ENCODE measurements at places on chromosomes 4 and X. TPM values are rescaled to one million over a fixed set of nuclear protein-coding genes. Genes with fewer than 3 reads are reported as not detected.

- H3K4me1 ChIP-seq = no peaks in the 10 kb centered on the region
- DNase-seq = no peak
- H3K27me3 ChIP-seq = no peaks in the 10 kb centered on the region
Measured at GRCh38 chrX:101462892-101463291, 22.4 kb upstream of the ARMCX4 start.

- DNase-seq = no peak
- no peaks in the 10 kb centered on the region for H3K27me3 ChIP-seq
- H3K4me1 ChIP-seq = no peaks in the 10 kb centered on the region
- no peak overlapping the region for H3K27ac ChIP-seq
Measured at GRCh38 chr4:126144543-126145237, 829.9 kb downstream of the FAT4 start.

- H3K27me3 ChIP-seq = no peaks in the 10 kb centered on the region
- DNase-seq = no peak
- no peaks in the 10 kb centered on the region for H3K36me3 ChIP-seq
- H3K4me3 ChIP-seq = no peak overlapping the region
- H3K27ac ChIP-seq = no peak overlapping the region
- no peaks in the 10 kb centered on the region for H3K4me1 ChIP-seq
Measured at GRCh38 chrX:42117318-42117717, 194.0 kb upstream of the CASK start.

GRCh38 chr4:187908079-187908561 lies 87.5 kb upstream of the ZFP42 start:
- no peaks in the 10 kb centered on the region for H3K36me3 ChIP-seq
- H3K27me3 ChIP-seq = no peaks in the 10 kb centered on the region
- H3K4me1 ChIP-seq = no peaks in the 10 kb centered on the region
- H3K4me3 ChIP-seq = no peak overlapping the region
- no peak for DNase-seq
- H3K27ac ChIP-seq = no peak overlapping the region

GRCh38 chrX:9902656-9903055 lies 64.5 kb upstream of the CLDN34 start:
- no peaks in the 10 kb centered on the region for H3K36me3 ChIP-seq
- no peak overlapping the region for H3K27ac ChIP-seq
- no peaks in the 10 kb centered on the region for H3K27me3 ChIP-seq
- no peak overlapping the region for H3K4me3 ChIP-seq
- no peaks in the 10 kb centered on the region for H3K4me1 ChIP-seq

DNA sequence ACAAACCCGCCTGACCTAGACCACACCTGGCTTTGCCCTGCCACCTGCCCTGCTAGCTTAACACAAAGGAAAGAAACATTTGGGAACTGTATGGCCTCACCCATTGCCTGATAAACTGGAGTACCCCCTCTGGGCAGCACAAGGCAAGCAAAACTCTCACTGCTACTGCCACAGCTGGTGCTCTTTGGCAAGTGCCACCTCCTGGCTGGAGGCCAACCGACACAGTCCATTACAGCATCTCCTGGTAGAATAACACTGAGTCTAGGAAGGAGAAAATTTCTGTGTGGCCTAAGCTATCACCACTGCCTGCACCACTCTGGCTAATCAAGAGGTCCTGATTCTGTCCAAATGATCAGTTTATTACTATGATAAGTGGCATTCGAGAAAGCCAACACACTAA lies 18.9 kb upstream of the SPANXN3 start:
- no peaks in the 10 kb centered on the region for H3K27me3 ChIP-seq
- no peak overlapping the region for H3K4me3 ChIP-seq
- DNase-seq = no peak
- no peaks in the 10 kb centered on the region for H3K36me3 ChIP-seq
- no peak overlapping the region for H3K27ac ChIP-seq

DNA sequence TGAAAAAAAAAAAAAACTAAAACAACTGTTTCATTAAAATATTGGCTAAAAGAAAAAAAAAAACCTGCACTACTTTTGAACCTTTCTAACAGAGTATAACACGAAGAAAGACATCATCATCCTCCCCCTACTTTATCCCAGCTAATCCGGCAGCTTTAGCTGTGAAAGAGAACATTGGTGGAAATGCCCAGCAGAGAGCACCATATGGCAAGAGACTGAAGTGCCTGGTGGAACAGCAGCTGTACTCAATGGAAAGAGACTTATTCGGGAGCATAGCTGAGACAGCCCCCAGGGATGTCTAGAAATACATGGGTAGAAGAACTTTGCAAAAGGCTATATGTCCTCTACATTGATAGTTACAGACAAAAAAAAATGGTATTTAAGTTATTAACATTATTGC lies 30.3 kb downstream of the STPG2 start:
- no peak overlapping the region for H3K27ac ChIP-seq
- no peak for DNase-seq
- no peaks in the 10 kb centered on the region for H3K4me1 ChIP-seq
- no peaks in the 10 kb centered on the region for H3K27me3 ChIP-seq
- H3K36me3 ChIP-seq = no peaks in the 10 kb centered on the region

- H3K27ac ChIP-seq = no peak overlapping the region
- DNase-seq = no peak
- H3K4me1 ChIP-seq = no peaks in the 10 kb centered on the region
- H3K36me3 ChIP-seq = no peaks in the 10 kb centered on the region
Measured at GRCh38 chr4:85445050-85445639, 29.8 kb upstream of the ARHGAP24 start.

DNA sequence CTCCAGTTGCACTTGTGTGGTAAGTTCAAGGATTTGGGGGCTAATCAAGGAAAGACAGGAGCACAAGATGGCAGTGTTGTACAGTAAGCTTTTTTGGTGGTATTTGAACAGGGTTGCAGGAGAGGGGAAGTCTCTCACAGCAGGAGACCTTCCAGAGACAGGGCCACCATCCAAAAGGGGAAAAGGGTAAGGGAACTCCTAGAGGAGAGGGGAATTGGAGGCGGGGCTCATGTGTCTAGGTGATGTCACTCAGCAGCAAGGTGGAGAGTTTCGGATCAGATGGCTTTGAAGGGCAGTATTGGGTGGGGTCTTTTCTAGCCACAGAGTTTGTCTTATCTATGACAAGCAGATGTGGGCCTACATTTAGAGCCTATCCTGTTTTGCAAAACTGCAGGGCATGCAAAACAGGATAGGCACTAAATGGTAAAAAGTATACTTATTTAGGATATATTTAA lies 13.4 kb upstream of the RNF175 start:
- no peak overlapping the region for H3K4me3 ChIP-seq
- DNase-seq = no peak
- no peak overlapping the region for H3K27ac ChIP-seq
- H3K27me3 ChIP-seq = no peaks in the 10 kb centered on the region
- H3K4me1 ChIP-seq = no peaks in the 10 kb centered on the region
- H3K36me3 ChIP-seq = no peaks in the 10 kb centered on the region

DNA sequence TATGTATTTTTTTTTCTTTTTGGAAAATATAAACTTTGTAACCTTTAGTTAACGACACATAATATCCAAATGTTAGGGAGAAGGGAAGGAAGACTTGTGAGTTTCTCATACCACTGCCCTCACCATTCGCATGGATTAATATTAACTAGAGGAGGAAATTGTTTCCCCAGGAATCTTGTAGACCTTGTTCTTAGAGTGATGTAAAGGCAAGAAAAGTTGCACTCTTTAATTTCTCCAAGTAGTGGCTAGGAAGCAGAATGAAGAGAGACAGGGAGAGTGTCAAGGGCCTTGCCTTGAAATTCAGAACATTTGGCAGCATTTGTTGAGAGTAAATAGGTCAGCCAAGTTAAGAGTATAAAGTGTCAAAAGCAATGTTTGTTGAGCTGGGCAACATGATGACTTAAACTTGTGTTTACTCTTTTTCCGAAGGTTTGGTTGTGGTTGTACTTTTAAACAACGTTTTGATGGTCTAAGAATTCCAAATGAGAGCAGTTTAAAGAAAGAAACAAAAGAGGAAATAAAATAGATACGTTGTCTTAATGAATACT lies 105.7 kb downstream of the TENM3 start:
- no peak for DNase-seq
- no peak overlapping the region for H3K27ac ChIP-seq
- H3K4me3 ChIP-seq = no peak overlapping the region

- no peak overlapping the region for H3K4me3 ChIP-seq
- H3K4me1 ChIP-seq = peaks cover 24% of the 10 kb centered on the region
- H3K36me3 ChIP-seq = no peaks in the 10 kb centered on the region
- no peak overlapping the region for H3K27ac ChIP-seq
- no peaks in the 10 kb centered on the region for H3K27me3 ChIP-seq
- DNase-seq = peak; percentile 67
Measured at GRCh38 chr4:8205749-8206611, 6.9 kb downstream of the SH3TC1 start.

DNA sequence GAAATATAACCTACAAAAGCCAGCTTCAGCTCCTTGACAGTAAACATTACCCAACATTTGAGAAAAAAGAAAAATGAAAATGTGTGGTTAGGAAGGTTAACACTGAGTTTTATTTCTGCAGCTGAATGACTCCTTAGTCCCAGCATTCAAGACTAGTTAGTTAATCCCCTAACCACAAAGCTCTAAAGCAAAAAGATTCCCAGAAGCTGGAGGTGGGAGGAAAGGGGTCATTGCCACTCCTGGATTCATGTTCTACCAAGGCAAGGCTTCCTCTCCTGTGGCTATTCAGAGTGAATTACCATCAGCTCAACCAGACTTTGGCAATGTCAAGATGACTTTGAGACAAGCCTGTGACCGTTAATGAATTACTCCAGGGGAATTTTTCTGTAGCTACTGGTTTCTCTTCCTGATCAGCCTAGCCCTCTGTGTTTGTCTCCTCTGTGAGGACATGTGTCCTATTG lies 63.6 kb downstream of the HADH start:
- H3K4me3 ChIP-seq = no peak overlapping the region
- no peaks in the 10 kb centered on the region for H3K36me3 ChIP-seq
- DNase-seq = no peak
- H3K27me3 ChIP-seq = no peaks in the 10 kb centered on the region

GRCh38 chr4:186957952-186958555 lies 234.4 kb upstream of the FAT1 start:
- no peak for DNase-seq
- no peaks in the 10 kb centered on the region for H3K4me1 ChIP-seq
- H3K36me3 ChIP-seq = no peaks in the 10 kb centered on the region
- H3K4me3 ChIP-seq = no peak overlapping the region

- no peaks in the 10 kb centered on the region for H3K27me3 ChIP-seq
- H3K36me3 ChIP-seq = no peaks in the 10 kb centered on the region
- DNase-seq = no peak
- H3K4me3 ChIP-seq = no peak overlapping the region
- no peaks in the 10 kb centered on the region for H3K4me1 ChIP-seq
Measured at GRCh38 chr4:180120068-180120467, 2123.1 kb upstream of the TENM3 start.

DNA sequence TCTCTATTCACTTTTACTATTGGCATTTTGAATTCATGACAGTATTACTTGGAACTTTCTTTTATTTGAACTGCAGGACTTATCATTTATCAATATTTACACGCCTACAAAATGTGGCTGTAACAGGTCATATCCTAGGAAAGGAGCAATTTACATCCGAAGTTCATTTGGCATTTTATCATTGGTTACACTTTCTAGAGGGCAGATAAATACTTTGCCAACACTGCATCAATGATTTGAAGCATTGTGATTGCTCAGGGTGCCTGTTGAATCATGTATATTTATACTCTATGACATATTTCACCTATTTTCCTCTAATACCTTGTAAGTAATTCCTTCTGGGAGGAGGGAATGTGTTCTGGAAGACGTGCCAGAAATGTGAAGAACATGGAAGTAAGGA lies 136.7 kb downstream of the MID1IP1 start:
- no peaks in the 10 kb centered on the region for H3K36me3 ChIP-seq
- no peak for DNase-seq
- H3K4me1 ChIP-seq = no peaks in the 10 kb centered on the region
- H3K27me3 ChIP-seq = no peaks in the 10 kb centered on the region
- no peak overlapping the region for H3K27ac ChIP-seq
- no peak overlapping the region for H3K4me3 ChIP-seq

GRCh38 chr4:108008721-108009120 lies 19.0 kb downstream of the HADH start:
- H3K27ac ChIP-seq = no peak overlapping the region
- peaks cover 26% of the 10 kb centered on the region for H3K36me3 ChIP-seq
- H3K4me3 ChIP-seq = no peak overlapping the region
- no peaks in the 10 kb centered on the region for H3K27me3 ChIP-seq
- DNase-seq = no peak
- no peaks in the 10 kb centered on the region for H3K4me1 ChIP-seq

DNA sequence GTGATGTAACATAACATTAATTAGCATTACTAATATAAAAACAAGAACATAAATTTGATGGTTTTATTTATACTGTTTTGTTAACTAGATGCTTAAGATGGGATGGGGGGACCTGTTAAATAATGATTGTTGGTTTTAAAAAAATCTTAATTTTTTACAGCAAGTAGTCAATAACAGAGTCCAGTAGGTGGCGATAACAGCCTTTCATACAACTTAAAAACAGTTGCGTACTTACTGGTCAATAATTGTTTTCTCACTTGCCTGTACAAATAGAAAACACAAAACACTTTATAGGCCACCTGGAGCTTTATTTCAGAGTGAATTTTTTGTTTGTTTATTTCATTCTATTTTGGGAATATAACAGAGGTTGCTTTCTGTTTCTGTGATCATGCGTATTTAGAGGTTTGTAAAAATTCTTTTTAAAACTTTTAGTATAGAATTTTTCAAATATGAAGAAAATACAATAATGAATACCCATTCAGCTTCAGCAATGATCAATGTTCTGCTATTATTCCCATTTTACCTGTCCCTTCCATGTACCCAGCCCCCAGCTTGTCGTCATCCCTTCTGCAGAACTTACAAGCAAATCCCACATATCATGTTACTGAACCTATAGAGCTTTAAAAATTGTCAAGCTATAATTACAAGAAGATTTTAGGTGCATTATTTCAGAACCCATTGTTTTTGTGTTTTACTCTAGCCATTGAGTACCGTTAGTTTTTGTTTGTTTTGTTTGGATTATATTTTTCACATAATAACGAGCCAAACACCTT lies 97.1 kb downstream of the MRPL1 start:
- no peaks in the 10 kb centered on the region for H3K27me3 ChIP-seq
- no peak for DNase-seq
- H3K27ac ChIP-seq = no peak overlapping the region
- no peak overlapping the region for H3K4me3 ChIP-seq
- no peaks in the 10 kb centered on the region for H3K4me1 ChIP-seq

DNA sequence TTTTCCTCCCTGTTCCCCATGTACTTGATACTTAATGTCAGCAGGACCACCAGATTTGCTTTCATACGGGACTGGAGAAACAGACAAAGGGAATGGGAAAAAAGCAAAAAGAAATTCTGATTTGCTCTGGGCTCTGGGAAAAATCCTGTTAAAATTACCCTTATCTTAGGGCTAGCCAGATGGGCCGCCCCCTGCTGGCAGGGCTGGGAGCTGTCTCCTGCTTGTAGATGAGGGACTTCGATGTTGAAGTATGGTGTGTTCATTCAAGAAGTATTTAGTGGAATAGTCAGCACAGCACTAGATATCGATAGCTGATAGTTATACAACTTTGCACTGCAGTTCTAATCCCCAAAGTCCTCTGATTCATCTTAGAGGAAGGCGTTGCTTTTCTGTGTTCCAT lies 45.8 kb downstream of the BCORL1 start:
- no peaks in the 10 kb centered on the region for H3K4me1 ChIP-seq
- DNase-seq = peak; percentile 61
- H3K27ac ChIP-seq = no peak overlapping the region
- no peaks in the 10 kb centered on the region for H3K27me3 ChIP-seq

Gene POU3F4
- not detected for total RNA-seq

Gene POF1B
- 134 TPM for total RNA-seq

Gene FGB
- not detected for total RNA-seq

Gene NAP1L2
- total RNA-seq = 0.54 TPM

Gene EREG
- 1.7 TPM for total RNA-seq

Gene OFD1
- 35.2 TPM for total RNA-seq

Gene ARHGAP24
- total RNA-seq = 4.7 TPM

Gene ARR3
- total RNA-seq = 3.2 TPM

Gene CFI
- total RNA-seq = 16.9 TPM

Gene EDNRA
- total RNA-seq = 7.4 TPM

Gene CAPN6
- total RNA-seq = 0.35 TPM
